ACHN (cell line): ENCODE measurements at places on chromosomes 2 and 18.

DNA sequence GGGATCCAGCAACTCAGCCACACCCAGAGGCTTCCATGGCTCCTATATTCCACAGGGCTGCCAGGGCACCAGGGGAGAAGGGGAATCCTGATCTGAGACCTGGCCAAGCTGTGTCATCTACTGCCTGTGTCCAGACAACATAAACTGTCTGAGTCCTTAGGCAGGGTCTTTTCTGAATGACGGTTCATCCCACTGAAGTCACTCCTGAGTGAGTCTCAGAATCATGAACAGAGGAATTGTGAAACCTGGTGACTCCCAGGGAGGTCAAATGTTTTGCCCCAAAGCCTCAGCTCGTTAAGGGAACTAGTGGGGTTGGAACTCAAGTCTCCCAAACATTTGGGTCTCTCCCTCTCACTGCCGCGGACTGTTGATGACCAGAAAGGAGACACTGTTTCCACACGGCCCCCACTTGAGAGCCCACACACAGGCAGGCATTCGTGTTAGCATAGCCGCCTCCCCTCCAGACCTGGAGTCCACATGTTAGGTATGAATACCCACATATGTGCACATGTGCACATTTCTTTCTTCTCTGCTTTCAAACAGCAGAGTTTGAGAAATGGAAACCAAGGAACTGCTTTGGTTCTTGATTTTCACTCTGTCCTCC, 125.0 kb upstream of the MSH6 start:
- no peak for DNase-seq

GRCh38 chr2:138712212-138712979, 67.8 kb downstream of the NXPH2 start:
- DNase-seq, result peak; percentile 55

DNA sequence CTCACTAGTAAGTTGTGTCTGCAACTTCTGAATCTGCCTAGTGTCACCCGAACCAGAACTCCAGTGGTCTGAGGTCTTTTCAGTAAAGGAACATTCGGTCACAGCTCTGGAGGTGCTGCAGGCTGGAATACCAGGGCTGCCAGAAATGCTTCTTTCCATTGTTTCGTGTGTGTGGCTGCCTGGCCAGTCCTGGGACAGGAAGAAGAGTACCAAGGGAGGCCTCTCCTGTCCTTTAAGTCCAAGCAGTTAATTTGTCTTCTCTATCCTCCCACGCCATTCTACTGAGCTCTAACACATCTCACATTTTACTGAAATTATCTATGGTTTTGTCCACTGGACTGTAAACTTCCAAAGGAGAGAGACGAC, 196.0 kb downstream of the LNPK start:
- DNase-seq, result no peak

- peak; percentile 9 for DNase-seq
Measured at GRCh38 chr18:8610459-8610851, 1.2 kb downstream of the RAB12 start.

DNA sequence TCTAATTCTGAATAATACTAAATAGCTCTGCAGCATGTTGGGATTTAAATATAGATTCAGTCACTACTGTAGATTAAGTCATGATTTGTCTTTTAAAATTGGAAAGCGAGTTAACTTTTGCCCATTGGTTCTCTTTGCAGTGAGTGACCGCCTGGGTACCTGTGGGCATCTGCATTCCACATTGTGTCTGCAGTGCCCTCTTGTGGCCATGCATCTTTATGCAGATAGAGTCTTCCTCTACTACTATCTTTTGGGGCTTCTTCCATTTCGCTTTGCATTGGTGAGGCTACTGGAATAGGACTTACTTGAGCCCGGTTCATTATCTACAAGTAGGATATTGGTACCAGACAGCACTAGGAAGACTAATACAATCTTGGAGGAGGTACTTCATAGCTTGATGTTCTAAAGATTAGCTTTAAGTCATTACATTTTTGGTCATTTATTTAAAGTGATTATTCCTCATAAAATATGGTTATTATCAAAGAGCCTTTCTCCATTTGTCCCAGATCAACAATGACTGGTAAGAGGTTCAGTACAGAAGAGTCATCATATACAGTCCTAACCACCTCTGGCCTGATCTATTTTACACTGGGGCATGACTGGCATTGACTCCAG, 203.0 kb downstream of the SOCS6 start:
- DNase-seq, result peak; percentile 61

DNA sequence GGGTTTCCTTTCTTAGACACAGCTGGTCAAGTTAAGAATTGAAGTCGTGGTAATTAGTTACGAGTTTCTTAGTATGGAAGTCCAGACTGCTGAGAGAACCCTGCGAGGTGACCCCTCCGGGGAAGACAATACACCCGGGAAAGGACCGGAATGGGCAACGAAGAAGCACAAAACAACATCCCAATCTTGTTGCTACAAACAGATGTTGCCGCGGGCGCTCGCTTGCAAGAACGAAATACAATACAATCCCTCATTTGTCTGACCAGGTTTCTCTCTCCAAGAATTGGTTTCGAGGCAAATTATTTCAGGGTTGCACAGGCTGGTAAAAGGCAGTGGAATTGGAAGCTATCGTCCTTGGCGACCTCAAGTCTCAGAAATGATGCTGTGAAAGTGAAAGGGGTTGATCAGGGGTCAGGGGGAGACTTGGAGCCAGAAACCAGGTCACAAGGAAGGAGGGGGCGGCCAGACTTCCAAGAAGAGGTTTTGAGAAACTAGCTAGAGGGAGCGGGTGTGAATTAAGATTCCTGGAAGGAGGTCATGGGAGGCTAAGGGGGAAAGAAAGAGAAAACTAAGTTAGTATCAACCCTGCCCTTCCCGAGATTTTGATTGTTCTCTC, 401.9 kb downstream of the HRH4 start:
- no peak for DNase-seq

- DNase-seq, result no peak
Measured at GRCh38 chr18:48715711-48716361, 177.0 kb downstream of the CTIF start.

DNA sequence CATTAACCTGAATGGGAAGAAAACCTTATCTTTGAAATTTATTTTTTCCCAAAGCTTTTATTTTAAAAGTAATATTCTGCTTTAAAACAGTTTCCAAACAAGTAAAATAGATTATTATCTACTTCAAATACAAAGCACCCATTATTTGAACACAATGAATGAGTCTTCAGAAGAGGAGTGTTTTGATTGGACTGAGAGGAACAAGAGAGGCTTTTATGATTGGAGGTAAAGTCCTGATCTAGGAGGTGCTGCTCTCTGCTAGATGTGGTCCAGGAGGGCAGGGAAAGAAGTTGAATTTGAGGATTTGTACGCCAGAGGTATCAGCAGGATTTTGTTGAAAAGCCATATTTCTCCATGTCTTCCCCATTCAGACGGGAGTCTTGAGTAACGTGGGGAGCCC, 900.7 kb downstream of the SOCS6 start:
- no peak for DNase-seq

GRCh38 chr2:102110171-102110570, 32.4 kb upstream of the IL1R1 start:
- DNase-seq, result no peak

- peak; percentile 41 for DNase-seq
Measured at GRCh38 chr18:64639536-64639935, 490.6 kb upstream of the LINC00305 start.

GRCh38 chr2:114007436-114007835, 117.5 kb downstream of the ACTR3 start:
- DNase-seq, result no peak

DNA sequence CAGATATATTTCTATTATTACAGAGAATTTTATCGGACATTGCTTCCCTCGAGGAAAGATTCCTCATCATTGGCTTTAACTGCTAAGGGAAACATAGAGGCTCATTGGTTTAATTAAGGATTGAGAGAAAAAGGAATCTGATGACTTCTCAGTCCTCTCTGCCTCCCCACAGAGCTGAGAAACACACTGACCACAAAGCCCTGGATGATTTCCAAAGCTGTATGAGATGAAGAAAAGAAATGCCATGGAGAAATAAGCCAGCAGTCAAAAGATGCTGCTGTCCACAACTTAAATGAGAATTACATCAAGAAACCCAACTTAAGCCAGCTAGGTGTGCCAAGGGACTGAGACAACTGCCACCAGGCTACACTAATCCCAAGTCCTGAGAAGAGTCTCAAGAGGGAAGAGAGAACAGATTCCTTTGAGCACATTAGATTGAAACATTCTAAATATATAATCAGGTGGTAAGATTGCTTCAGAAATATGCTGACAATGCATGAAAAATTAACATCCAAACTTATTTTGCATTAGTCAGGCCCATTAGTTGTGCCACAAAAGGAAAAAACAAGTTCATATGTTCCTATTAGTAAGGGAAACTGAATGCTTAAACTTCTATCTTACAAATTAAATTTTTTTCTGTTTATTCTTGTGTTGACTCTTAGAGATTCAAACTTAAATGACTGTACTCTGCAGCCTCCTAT, 308.1 kb upstream of the CYRIA start:
- DNase-seq, result no peak

GRCh38 chr2:230383453-230383852, 32.5 kb upstream of the SP100 start:
- DNase-seq, result no peak

DNA sequence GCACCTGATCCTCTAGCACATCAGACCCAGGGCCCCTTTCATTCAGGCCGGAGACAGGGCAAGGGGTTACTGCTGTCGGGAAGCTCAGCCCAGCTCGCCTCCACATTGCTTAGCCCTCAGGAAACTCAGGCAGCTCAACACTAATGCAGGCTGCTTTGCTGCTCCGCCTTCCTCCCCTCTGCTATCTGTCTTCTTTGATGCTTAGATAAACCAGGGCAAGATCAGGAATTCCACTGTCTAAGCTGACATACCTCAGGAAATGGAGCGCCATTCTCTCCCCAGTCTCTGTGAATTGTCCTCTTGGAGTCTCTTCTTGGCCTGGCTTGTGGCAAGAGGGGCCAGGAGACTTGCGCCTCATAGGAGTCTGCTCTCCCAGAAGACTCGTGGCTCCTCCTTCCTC, 25.5 kb upstream of the EXOC6B start:
- no peak for DNase-seq

DNA sequence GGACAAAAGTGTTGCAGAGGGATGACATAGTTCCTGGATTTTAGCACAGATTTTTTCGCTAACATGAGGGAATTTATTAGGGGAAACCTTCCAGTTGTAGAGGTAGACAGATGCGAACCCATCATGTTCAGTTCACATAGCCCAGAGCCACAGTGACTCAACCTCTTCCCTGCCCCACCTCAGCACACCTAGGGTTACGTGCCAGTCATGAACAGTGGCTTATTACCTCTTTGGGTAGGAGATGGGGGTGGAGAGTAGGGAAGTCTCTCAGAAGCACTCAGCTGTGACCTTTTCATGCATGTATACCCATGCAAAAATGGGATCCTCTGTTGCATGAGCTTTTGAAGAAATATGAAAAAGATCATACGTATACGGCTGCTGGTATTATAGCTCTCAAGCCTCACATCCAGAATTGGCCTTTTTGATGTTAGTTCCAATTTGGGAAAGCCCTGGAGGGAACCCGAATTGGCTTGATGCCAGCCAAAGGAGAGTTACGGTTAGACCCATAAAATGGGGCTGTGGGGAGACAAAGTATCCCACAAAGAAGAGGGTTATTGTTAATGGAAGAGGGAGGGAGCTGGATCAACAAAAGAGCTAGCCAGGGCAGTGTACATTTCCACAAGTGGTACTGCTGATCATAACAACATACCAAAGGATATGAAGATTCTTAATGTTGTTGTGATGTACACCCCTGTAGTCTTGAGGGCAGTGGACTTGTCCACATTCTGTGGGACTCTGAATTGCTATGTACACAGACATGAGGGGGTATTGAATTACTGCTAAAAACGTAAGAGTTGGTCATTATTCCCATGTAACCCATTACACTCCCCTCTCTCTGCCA, 4.9 kb downstream of the TANC1 start:
- DNase-seq, result no peak

DNA sequence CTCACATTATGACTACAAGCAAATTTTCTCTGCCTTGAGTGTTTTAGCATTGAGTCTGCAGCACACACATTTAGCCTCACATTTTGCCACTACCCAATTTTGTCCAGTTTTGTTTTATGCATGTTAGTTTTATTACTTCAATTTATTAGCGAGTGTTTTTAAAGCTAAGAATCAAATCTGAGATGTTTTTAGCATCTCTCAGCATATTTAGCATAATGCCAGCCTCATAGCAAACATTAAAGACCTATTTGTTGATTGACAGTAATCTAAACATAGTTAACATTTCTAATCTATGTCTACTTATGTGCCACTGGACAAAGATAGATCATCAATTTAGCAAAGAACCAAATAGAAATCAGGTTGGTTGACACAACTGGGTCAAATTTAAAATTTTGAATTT, 94.1 kb upstream of the NXPH2 start:
- DNase-seq, result no peak

DNA sequence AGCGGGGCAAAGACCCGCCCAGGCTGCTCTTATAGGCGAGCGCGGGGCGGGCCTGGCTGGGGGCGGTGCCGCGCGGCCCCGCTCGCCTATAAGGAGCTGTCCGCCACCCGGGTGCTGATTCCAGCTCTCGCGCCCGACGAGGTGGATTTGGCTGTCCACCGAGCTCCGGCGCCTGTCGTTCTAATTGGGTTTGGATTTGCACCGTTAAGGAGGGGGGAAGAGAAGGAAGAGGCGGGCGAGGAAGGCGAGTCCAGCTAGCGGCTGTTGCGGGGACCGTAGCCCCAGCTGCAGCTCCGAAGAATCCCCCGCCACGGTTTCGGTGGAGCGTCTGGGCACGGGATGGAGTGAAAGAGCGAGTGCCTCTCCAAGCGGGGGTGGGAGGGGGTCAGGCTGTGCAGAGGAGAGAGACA, at the start of gene CNTNAP5:
TSS of gene CNTNAP5 (plus strand) at position 117 of the 410 bp plus-strand sequence. CDS start 364 bp downstream, outside the sequence.
- DNase-seq, result peak; percentile 71

DNA sequence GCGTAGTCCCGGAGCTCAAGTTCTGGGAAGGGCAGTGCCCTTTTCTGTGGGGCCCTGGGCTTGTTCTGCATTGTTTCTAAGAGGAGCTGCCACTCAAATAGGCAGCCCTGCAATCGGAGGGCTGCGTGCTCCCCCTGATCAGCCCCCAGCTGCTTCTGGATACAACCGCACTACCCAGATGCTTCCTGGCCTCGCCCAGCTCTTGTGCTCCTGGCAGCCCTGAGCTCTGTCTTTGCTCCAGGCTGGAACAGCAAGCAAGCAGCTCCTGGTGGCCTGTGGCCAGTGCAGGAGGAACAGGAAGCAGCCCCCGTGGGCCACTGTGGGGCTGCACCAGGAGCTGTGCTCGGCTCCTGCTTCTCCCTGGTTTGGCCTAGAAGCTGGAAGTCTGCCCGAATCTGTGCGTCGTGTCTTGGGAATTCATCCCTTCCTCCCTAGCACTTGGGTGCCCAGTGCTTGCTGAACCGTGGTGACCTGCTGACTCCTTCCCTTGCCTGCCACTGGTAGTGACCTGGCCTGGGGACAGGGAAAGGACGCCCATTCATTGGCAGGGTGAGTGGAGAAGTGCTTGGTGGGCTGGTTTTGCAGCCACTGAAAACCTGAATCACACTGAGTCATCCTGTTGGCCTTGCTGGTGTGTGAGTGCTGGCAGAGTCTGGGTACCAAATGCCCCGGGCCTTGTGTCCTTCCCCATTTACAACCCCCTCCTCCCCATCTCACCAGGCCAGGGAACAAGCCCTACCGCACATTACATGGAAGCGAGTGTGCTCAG, 27.3 kb upstream of the NTSR2 start:
- peak; percentile 96 for DNase-seq

- DNase-seq, result no peak
Measured at GRCh38 chr2:205245652-205246051, 436.6 kb upstream of the NRP2 start.
